Occipital lobe (tissue), 3 donors: ENCODE measurements at places on chromosomes 11 and 22.

DNA sequence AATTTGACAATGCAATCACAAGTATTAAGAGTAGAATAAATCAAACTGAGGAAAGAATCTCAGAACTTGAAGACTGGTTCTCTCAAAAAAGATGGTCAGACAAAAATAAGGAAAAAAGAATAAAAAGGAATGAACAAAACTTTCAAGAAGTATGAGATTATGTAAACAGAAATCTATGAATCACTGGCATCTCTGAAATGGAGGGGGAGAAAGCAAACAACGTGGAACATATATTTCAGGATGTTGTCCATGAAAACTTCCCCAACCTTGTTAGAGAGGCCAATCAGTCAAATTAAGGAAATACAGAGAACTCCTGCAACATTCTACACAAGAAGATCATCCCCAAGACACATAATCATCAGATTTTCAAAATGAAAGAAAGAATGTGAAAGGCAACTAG lies 235.7 kb downstream of the SBF2 start:
- DNase-seq = no peak

- no peak for DNase-seq
Measured at GRCh38 chr22:37431366-37431765, 4.1 kb upstream of the ELFN2 start.

- DNase-seq = no peak
Measured at GRCh38 chr22:36360011-36360410, 27.8 kb downstream of the MYH9 start.

DNA sequence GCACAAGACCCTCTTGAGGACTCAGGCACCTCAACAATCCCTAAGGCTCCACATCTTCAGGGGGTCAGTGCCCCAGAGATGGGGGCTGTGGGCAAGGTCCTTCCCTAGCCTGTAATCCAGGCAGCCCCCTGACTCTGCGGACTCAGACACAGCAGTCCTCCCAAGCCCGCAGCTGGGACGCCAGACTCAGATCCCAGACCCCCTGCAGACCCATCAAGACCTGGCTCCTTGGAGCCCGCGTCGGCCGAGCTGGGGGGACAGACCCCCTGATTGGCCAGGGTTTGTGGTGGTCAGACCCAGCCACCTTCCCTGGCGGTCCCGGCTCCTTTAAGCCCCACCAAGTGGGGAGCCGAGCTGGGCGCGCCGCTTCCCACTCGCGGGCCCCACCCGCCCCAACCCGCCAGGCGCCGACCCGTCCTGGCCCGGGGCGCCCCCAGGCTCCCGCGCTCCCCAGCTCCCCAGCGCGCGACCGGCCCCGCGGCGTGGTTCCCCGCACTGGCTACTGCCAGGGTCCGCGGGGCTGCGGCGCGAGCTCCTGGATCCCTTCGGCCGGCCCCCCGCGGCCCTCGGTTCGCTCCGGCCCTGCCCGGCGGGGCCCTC lies 458 bp downstream of the OSBPL5 start:
- no peak for DNase-seq

- DNase-seq = no peak
Measured at GRCh38 chr11:35771722-35772121, 109.1 kb downstream of the TRIM44 start.

DNA sequence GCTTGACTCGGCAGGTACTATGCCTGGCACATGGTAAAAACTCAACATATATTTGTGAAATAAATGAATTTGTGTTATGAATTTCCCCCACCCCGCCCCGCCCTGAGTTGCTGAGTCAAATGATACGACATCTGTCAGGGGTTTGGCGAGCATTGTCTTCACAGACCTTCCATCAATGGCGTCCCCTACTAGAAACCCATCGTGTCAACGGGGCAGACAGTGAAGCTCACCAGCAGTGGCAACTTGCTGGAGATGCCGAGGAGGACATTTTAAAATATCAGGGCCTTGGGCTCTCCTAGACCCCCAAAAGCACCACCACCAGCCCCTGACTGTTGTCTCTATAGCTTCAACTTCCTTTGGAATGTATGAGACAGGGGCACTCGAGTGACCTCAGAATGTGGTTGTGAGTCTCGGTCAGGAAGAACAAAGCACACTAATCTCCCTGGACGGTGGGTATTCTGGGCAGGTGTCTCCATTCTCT lies 761 bp upstream of the NXF1 start:
- DNase-seq = no peak

- no peak for DNase-seq
Measured at GRCh38 chr11:128463979-128464378, 123.4 kb downstream of the ETS1 start.

DNA sequence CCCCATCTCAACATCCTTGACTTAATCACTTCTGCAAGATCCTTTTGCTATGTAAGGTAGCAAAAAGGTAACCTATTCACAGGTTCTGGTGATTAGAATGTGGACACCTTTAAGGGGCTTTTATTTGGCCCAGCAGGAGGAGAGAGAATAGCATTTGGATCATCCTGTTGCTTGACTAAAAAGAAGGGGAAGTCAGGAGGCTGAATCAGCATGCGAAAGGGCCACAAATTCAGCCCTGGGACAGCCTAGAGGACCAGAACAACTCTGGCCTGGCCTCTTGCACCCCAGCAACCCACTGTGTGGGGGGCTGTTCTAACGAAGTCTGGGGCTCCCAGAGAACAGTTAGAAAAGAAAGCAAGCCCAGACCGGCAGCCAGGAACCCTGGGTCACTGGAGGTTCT lies 3.2 kb upstream of the HMOX1 start:
- DNase-seq = no peak

DNA sequence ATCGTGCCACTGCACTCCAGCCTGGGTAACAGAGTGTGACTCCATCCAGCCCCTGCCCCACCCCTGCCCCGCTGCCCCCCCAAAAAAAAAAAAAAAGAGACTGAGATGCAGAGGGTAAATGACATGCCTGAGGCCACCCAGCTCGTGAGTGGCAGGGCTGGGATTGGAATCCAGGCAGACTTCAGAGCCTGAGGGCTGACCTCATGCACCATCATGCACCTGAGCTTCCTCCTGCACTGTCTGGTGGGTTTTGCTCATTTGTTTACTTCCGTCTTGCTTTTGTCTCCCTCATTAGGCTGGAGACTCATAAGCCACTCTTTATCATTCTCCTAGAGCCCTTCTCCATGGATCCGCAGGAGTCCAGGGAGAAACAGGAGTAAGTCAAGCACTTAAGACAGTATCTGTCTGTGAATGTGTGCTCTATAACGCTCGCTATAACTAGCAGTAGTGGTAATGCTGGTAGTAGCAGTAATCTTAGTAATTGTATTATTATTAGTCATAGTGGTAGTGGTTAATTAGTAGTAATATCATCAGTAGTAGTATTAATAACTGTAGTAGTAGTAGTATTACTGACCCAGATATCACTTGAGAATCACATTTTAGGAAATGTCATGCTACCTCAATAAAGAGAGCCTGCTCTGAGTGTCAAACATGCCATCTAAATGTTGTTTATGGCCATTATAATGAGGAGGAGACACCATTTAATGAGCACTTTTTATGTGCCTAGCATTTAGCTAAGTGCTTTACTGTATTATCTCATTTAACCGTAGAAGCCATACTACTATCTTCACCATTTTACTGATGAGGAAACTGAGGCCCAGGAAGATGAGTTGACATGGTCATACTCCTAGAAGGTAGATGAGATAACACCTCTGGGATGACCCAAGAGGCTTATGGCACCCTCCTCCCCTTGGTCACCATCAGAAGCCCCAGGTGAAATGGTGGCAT lies 85.0 kb downstream of the NAT10 start:
- DNase-seq = no peak

DNA sequence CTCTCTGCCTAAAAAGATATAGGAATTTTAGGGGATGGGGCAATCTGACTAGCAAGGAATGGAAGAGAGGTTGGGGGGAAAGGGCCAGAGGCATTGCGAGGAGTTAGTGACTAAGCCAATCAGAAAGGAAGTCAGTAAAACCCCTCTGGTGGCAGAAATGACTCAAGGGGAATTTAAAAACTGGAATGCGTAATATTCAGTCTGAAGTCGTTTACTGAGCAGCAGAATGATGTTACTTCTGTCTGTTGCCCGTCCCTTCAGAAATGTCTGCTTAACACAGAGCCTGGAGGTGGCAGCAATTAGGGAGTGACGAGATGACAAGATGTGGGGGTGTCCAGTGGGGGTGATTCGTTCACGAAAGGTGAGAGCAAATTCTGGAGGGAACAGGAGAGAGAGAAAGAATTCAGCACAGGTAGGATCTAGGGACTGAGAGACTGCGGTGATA lies 107.7 kb upstream of the CLMP start:
- DNase-seq = no peak

- no peak for DNase-seq
Measured at GRCh38 chr22:38218661-38219622, 17.1 kb downstream of the MAFF start.

DNA sequence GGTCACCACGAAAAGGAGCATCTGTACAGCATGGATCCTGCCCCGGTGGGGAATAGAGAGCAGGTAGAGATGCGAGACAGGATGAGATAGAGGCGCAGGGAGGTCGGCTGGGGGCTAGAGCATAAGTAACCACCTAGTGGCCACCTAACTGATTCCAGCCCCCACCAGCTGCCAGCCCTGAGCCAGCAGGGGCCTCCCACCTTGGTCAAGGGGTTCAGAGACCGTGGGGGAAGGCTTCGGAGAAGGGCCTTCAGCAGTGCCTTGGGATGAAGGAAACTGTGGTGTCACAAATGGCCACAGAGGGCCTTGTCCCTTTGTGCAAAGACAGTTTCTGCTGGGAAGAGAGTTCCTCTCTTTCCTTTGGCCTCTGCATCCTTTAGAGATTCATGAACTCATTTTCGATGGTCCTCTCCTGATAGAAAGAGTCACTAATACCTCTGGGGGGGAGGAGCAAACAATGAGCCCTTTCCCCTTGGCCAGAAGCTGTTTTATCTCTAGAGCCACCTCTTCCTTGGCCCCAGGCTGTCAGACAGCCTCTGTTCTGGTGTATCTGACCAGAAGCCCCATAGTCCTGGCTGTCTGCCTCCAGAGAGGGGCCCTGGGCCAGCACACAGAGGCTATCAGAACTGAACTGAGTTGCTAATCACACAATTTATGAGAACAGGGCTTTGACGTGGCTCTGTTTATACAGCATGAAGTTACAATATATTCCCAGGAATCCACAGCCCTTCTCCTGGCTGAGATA lies 146.0 kb downstream of the PARVA start:
- no peak for DNase-seq

- no peak for DNase-seq
Measured at GRCh38 chr22:27029584-27030130, 372.3 kb downstream of the MIAT start.

GRCh38 chr22:32725369-32725988 lies 76.0 kb upstream of the TIMP3 start:
- no peak for DNase-seq

DNA sequence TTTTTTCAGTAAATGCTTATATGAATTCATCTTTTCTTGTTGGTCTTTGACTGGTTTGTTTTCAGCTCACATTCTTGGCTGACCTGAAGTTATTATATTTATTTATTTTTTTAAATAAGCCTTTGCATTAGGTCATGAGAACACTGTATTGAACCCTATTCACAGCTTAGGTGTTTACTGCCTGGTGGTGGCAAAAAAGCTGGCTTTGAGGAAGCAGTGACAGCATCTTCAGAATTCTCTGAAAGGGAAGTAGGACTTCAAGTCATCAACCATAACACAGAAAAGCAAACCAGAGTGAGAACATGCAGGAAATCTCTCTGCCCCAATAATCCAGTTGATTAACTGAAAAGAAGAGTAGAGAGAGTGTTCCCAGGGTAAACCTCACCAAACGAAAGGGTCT lies 30.3 kb upstream of the MMP13 start:
- no peak for DNase-seq
